ENCODE measurements at places on chromosomes 12 and 14. TPM values are rescaled to one million over a fixed set of nuclear protein-coding genes. Genes with fewer than 3 reads are reported as not detected.

GRCh38 chr14:30445011-30445793, 113.8 kb upstream of the G2E3 start:
- no peak overlapping the region for H3K4me3 ChIP-seq
- no peak for DNase-seq
- H3K27ac ChIP-seq, result no peak overlapping the region
- no peaks in the 10 kb centered on the region for H3K4me1 ChIP-seq

Gene ZBTB42
- 22.0 TPM for total RNA-seq

Gene DNAI7
- total RNA-seq, result 5.9 TPM

Gene UNG
- total RNA-seq, result 16.3 TPM

GRCh38 chr12:49195736-49196135, 6.9 kb upstream of the TUBA1A start:
- no peak overlapping the region for H3K27ac ChIP-seq
- H3K4me1 ChIP-seq, result peaks cover 3% of the 10 kb centered on the region
- no peaks in the 10 kb centered on the region for H3K27me3 ChIP-seq
- no peak for DNase-seq
- no peaks in the 10 kb centered on the region for H3K36me3 ChIP-seq
- no peak overlapping the region for H3K4me3 ChIP-seq

DNA sequence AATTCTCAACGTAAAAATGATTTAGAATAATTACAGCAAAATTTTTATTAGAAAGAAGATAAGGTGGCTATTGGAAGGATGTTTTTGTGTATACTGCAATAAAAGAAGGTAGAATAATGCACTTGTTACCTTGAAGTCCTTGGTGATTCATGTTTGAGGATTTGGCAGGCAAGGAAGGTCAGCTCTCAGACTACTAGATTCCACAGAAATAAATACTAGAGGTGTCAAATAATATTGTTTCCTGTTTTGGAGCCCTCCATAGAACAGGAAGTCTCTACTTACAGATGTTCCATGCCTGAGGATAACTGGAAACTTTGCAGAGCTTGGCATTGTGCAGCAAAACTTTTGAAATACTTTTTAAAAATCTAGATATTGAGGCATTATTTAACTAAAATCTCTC, 284.3 kb upstream of the SYT1 start:
- no peaks in the 10 kb centered on the region for H3K36me3 ChIP-seq
- no peaks in the 10 kb centered on the region for H3K27me3 ChIP-seq
- H3K4me1 ChIP-seq, result no peaks in the 10 kb centered on the region
- no peak overlapping the region for H3K27ac ChIP-seq
- H3K4me3 ChIP-seq, result no peak overlapping the region
- DNase-seq, result no peak

Gene LAG3
- total RNA-seq, result 0.49 TPM

Gene SMIM41
- 4.7 TPM for total RNA-seq

DNA sequence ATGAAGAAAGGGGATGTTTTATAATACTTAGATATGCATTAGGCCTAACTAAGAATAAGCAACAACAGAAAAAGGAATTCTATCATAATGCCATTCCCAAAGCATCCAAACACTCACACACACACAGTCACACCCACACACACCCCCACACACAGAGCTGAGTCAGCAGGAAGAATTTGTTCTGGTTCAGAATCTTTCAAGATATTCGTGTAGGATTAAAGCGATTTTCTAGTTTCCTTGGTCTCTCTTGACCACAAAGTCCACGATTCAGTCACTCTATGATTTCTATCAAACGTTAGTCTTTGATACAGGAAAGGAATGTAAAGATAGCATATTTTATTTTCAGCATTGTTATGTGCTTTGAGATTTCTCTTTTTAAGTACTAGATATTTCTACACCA, 382.6 kb upstream of the DCN start:
- no peak for DNase-seq
- no peak overlapping the region for H3K27ac ChIP-seq
- H3K4me1 ChIP-seq, result no peaks in the 10 kb centered on the region

Gene NOS1
- total RNA-seq, result 1.6 TPM

GRCh38 chr12:6272300-6273204, 37.9 kb upstream of the PLEKHG6 start:
- H3K4me3 ChIP-seq, result no peak overlapping the region
- peak overlapping the region; percentile 66 for H3K27ac ChIP-seq
- H3K4me1 ChIP-seq, result peaks cover 32% of the 10 kb centered on the region
- no peaks in the 10 kb centered on the region for H3K27me3 ChIP-seq

Gene CD27
- total RNA-seq, result 3.3 TPM

DNA sequence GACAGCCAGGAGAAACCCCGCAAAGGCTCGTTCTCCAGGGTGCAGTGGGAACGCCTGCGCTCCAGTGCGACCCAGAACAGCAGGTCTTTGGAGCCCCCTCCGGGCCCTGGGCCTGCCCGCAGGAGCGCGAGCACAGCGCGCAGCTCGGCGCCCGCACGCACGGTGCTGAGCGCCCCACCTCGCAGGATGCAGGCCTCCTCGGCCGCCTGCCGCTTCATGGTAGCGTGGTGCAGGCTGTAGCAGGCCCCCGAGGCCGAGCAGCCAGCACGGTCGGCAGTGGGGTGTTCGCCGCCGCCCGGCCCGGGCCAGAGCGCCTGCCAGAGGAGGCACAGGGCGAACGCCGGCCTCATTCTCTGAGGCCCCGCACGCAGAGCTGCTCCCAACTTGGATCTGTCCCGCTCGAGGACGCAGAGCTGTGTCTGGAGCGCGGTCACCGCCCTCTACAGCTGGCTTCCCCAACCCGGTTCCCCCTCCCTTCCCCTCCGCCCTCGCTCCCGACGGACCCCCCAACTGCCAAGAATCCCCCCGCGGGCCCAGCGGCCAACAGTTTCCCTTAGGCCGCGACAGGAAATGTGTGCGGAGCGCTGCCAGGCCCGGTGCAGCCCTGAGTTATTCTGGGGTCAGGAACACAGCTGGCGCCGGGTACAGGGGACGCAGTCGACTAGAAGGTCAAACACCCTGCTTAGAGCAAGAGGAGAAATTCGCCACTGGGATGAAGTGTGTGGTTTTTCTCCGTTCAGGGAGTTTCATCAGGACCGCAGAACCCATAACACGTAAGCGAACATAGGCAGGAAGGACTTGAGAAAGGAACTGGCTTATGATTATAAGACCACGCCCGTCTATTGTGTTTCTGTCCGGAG, at the start of gene CLEC14A:
TSS of gene CLEC14A (minus strand) at position 421 of the 860 bp plus-strand sequence. CDS start at position 350, 71 bp downstream.
- H3K4me3 ChIP-seq, result peak within 1 kb of the TSS; percentile 36
- DNase-seq, result peak; percentile 85
- H3K27ac ChIP-seq, result peak within 1 kb of the TSS; percentile 92
- H3K27me3 ChIP-seq, result no peaks in the 10 kb centered on the region
- no peaks in the 10 kb centered on the region for H3K4me1 ChIP-seq

Gene GPR132
- 9.4 TPM for total RNA-seq

DNA sequence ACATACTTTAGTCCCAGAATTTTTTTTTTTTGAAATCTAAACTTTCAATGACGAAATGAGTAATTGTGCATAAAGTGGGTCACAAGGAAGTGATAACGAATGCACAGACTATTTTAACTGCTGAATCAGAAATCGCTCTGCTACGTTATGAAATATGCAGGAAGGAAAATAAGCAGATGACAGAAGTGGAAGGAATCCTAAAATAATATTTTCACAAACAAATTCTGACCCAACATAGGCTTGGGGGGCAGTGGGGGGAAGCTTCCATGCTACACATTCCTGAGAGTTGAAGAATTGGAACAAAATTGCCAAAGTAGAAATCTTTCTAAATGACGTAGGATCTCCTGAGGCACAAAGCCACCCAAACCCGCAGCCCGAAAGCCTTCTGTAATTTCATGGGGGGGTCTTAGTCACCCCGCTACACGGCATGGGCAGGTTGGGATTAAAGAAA, 89.6 kb downstream of the ARF6 start:
- peak overlapping the region; percentile 54 for H3K27ac ChIP-seq
- H3K36me3 ChIP-seq, result no peaks in the 10 kb centered on the region
- H3K4me1 ChIP-seq, result peaks cover 4% of the 10 kb centered on the region
- no peak for DNase-seq
- H3K27me3 ChIP-seq, result no peaks in the 10 kb centered on the region

Gene ALDH2
- total RNA-seq, result 573 TPM

DNA sequence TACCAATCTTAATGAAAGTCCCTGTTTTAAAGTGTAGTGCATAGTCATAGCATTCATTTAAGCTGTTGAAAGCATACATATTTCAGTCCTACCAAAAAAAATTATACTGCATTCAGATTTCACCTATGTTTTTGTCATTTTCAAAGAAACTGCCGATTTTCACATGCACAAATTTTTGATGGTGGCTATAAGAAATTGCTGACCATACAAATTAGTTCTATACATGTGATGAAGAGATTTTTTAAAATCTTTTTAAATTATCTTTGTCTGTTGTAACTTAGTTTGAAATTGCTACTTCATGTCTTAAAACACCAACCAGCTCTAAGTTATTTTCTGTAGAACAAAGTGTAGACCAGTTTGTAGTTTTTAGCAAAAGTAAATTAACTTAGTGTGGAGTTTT, 3.5 kb upstream of the GTF2A1 start:
- no peaks in the 10 kb centered on the region for H3K4me1 ChIP-seq
- no peak overlapping the region for H3K27ac ChIP-seq
- no peak for DNase-seq
- H3K36me3 ChIP-seq, result no peaks in the 10 kb centered on the region

Gene NAV3
- total RNA-seq, result 9.6 TPM

Gene HOXC13
- total RNA-seq, result not detected

- H3K4me1 ChIP-seq, result no peaks in the 10 kb centered on the region
- DNase-seq, result peak; percentile 48
- peak overlapping the region; percentile 44 for H3K27ac ChIP-seq
- no peaks in the 10 kb centered on the region for H3K27me3 ChIP-seq
- H3K4me3 ChIP-seq, result peak overlapping the region; percentile 9
Observed at GRCh38 chr12:122646517-122647217, 56.5 kb downstream of the HCAR2 start.

DNA sequence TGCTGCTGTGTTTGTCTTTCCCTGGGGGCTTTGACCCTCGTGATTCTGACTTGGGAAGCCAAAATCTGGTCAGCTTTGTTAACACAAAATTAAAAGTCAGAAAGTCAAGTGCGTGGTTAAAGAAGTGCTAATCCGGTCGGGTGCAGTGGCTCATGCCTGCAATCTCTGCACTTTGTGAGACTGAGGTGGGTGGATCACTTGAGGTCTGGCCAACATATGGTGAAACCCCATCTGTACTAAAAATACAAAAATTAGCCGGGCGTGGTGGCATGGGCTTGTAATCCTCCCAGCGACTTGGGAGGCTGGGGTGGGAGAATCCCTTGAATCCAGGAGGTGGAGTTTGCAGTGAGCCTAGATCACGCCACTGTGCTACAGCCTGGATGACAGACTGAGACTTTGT, 844.6 kb downstream of the VRK1 start:
- DNase-seq, result no peak
- H3K4me3 ChIP-seq, result no peak overlapping the region
- no peaks in the 10 kb centered on the region for H3K4me1 ChIP-seq
- no peaks in the 10 kb centered on the region for H3K27me3 ChIP-seq
- no peaks in the 10 kb centered on the region for H3K36me3 ChIP-seq

GRCh38 chr12:52726451-52726850, 23.1 kb upstream of the KRT77 start:
- H3K36me3 ChIP-seq, result no peaks in the 10 kb centered on the region
- no peak overlapping the region for H3K27ac ChIP-seq
- no peak for DNase-seq
- H3K27me3 ChIP-seq, result no peaks in the 10 kb centered on the region
- no peaks in the 10 kb centered on the region for H3K4me1 ChIP-seq

DNA sequence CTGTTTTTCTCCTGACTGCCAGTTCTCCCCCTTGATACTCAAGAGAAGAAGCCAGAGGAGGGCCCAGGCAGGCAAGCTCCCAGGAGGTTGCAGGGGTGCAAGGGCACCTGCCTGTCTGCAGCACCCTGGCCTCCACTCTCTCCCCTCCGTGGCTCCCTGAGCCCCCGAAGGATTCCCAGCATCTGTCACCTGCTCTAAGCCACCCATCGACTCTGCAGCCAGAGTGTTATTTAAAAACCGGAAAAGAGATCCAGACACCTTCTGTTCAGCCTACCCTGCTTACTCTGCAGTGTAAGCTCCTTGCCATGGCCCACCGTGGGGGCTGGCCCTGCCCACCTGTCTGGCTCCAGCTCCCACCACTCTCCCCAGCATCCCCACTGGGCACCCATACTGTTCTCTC, 121.4 kb downstream of the KSR2 start:
- no peaks in the 10 kb centered on the region for H3K4me1 ChIP-seq
- H3K27me3 ChIP-seq, result no peaks in the 10 kb centered on the region
- no peak overlapping the region for H3K27ac ChIP-seq
- no peak overlapping the region for H3K4me3 ChIP-seq
- peak; percentile 40 for DNase-seq

GRCh38 chr12:103858953-103859601, 18.0 kb upstream of the NT5DC3 start:
- H3K4me3 ChIP-seq, result no peak overlapping the region
- no peak overlapping the region for H3K27ac ChIP-seq
- peak; percentile 65 for DNase-seq
- no peaks in the 10 kb centered on the region for H3K36me3 ChIP-seq
- no peaks in the 10 kb centered on the region for H3K4me1 ChIP-seq
- H3K27me3 ChIP-seq, result no peaks in the 10 kb centered on the region

GRCh38 chr14:61566537-61567225, 128.6 kb upstream of the HIF1A start:
- no peaks in the 10 kb centered on the region for H3K36me3 ChIP-seq
- H3K27me3 ChIP-seq, result no peaks in the 10 kb centered on the region
- H3K4me3 ChIP-seq, result no peak overlapping the region
- peak overlapping the region; percentile 39 for H3K27ac ChIP-seq

GRCh38 chr12:81337886-81338285, 260.0 kb downstream of the ACSS3 start:
- H3K36me3 ChIP-seq, result no peaks in the 10 kb centered on the region
- no peak overlapping the region for H3K27ac ChIP-seq
- H3K4me3 ChIP-seq, result no peak overlapping the region
- no peak for DNase-seq
- H3K4me1 ChIP-seq, result no peaks in the 10 kb centered on the region

DNA sequence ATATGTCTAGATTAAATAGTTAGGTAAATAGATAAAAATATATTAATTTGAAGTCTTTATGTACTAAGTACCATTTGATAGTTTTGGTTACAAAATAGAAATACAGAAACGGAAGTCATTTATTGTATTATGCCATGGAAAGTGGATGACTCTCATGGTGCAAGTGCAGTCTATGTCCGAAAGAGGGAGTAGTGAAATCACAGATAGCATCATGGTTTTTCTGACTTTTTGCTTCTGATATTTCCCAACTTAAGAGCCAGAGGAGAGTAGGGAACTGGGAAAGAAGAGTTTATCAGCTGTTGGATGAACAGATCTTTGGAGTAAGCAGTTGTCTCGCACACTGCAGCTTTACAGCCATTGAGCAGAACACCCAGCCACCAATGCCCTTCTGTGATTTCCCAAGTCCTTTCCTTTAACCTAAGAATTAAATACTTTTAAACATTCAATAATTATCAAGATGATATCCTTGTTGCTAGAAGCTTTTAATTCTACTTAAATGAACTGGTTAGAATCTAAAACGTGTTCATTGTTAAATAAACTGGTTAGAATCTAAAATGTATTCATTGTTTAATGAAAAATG, 18.4 kb upstream of the SRGAP1 start:
- H3K27me3 ChIP-seq, result no peaks in the 10 kb centered on the region
- no peak for DNase-seq
- no peaks in the 10 kb centered on the region for H3K4me1 ChIP-seq

GRCh38 chr12:121776190-121777098, 17.0 kb downstream of the RHOF start:
- H3K4me1 ChIP-seq, result peaks cover 24% of the 10 kb centered on the region
- peak; percentile 94 for DNase-seq
- no peak overlapping the region for H3K4me3 ChIP-seq

GRCh38 chr12:96416033-96416799, 16.0 kb upstream of the CDK17 start:
- H3K4me3 ChIP-seq, result no peak overlapping the region
- no peaks in the 10 kb centered on the region for H3K36me3 ChIP-seq
- no peaks in the 10 kb centered on the region for H3K27me3 ChIP-seq
- DNase-seq, result no peak

All from upper lobe of left lung (tissue), 6 donors.